ENCODE measurements at places on chromosomes 1 and 21. TPM values are rescaled to one million over a fixed set of nuclear protein-coding genes. Genes with fewer than 3 reads are reported as not detected.

Gene DARS2
- 15.8 TPM for total RNA-seq

Gene CFAP57
- 0.88 TPM for total RNA-seq

DNA sequence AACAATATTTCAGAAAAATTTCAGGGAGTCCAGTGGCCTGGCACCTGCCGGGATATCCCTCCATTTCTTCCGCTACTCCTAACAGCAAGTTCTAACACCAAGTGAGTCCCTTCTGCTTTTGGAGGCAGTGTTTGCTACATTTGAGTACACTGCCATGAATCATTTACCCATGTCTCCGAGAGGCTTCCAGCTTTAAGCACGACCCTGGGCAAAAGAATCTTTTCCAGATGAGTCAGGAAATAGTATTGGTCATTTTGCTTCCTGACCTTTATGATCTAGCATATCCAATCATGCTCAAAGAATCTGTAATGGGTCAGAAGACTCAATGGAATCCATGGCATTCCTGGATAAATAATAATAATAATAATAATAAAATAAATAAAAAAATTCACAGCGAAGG is 60.7 kb upstream of the FMN2 start:
- H3K27ac ChIP-seq = no peak overlapping the region
- no peaks in the 10 kb centered on the region for H3K36me3 ChIP-seq
- H3K4me1 ChIP-seq = no peaks in the 10 kb centered on the region
- DNase-seq = no peak
- H3K27me3 ChIP-seq = no peaks in the 10 kb centered on the region
- no peak overlapping the region for H3K4me3 ChIP-seq

Gene SNX7
- 22.6 TPM for total RNA-seq

GRCh38 chr1:202590975-202591411 is 119.3 kb downstream of the SYT2 start:
- H3K27ac ChIP-seq = peak overlapping the region; percentile 95
- H3K27me3 ChIP-seq = no peaks in the 10 kb centered on the region
- DNase-seq = no peak
- no peak overlapping the region for H3K4me3 ChIP-seq

Gene BCL2L15
- 0.44 TPM for total RNA-seq

- no peaks in the 10 kb centered on the region for H3K4me1 ChIP-seq
- no peak overlapping the region for H3K4me3 ChIP-seq
- no peak overlapping the region for H3K27ac ChIP-seq
- no peaks in the 10 kb centered on the region for H3K36me3 ChIP-seq
- H3K27me3 ChIP-seq = no peaks in the 10 kb centered on the region
Measured at GRCh38 chr1:186762653-186763052, 66.1 kb upstream of the PLA2G4A start.

Gene TNFRSF4
- total RNA-seq = 0.64 TPM

Gene TCHHL1
- total RNA-seq = not detected
